HAP-1 (cell line): ENCODE measurements at places on chromosomes 1 and 21.

DNA sequence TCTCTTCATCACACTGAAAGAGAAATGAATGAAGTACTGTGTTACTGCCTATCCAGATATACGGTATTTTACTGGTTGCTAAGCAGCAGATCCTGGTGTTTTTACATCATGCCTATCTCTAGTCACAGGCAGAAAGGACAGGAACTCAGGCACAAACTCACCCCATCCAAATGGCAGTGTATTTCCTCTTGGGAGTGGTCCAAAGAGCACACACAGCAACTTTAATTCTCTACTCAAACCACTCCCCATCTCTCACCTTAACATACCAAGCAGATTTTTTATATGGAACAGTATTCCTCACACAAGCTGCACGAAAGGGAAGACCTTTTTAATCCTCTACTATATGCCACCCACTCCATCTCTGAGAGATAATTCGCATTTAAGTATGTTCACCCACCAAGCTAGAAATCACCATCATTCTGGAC lies 27.3 kb downstream of the EIF4G3 start:
- no peak for DNase-seq

DNA sequence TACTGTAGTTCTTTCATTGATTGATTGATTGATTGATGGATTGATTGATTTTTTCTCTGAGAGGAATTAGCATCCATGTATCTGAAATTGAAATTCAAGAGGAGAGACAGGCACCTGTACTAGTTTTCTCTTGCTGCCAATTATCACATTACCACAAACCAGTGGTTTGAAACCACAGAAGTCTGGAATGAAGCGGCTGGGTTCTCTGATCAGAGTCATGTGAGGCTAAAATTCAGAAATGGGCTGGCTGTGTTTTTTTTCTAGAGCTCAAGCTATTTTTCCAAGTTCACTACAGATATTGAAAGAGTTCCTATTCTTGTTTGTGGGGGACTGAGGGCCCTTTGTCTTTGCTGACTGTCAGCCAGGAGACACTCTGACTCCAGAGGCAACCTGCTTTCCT lies 10.0 kb downstream of the NBPF3 start:
- no peak for DNase-seq

GRCh38 chr1:198829944-198830343 lies 191.1 kb downstream of the PTPRC start:
- no peak for DNase-seq

- no peak for DNase-seq
Measured at GRCh38 chr21:16873176-16873575, 639.7 kb upstream of the CXADR start.

DNA sequence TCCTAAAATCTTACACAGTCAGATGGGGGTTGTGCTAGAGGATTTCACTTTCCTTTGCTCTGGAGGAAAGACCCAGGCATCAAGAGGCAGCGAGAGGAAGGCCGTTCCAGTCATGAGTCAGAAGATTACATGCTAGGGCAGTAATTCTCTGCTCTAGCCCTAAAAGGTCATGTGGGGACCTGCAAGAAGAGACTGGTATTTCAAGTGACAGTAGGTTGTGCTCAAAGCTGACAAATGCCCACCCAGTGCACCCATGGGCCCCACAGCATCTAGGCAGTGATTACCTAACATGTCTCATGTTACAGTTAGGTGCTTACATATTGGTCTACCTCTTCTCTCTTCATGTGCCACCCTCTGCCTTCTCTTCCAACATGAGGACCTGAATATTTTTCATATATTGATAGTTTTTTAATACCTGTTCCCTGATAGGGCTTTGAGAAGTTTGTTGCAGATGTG lies 99.7 kb upstream of the BEND5 start:
- no peak for DNase-seq

GRCh38 chr1:113146242-113147072 lies 73.5 kb downstream of the LRIG2 start:
- DNase-seq: no peak

DNA sequence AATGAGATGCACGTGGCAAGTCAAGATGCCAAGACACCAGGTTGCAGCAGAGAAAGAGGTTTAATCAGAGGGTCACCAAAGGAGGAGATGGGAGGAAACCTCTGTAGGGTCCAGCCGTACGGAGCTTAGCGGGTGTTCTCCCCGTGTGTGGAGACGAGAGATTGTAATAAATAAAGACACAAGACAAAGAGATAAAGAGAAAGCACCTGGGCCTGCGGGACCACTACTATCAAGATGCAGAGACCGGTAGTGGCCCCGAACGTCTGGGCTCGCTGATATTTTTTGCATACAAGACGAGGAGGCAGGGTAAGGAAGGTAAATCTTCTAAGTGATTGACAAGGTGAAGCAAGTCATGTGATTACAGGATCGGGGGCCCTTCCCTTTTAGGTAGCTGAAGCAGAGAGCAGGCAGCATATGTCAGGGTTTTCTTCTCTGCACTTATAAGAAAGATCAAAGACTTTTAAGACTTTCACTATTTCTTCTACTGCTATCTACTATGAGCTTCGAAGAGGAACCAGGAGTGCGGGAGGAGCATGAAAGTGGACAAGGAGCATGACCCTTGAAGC lies 41.2 kb upstream of the TDRD10 start:
- DNase-seq: no peak

DNA sequence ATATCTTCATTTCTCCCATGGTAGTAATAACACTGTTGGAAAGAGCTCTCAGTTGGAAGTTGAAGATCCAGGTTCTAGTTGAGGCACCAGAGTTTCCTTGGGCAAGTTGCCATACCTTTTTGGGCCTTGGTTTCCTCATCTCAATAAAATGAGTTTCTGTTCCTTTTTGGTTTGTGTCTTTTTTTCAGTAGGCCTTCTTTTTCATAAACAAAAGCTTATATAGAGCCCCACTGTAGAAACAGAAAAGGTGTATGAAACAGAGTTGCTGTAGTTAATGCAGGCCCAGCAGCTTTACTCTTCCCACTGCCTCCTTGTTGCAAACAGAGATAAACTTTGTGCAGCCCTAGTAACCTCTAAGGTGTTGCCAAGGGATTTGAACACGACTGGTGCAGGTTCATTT lies 41.7 kb downstream of the WNT4 start:
- DNase-seq: no peak

GRCh38 chr1:172135076-172135672 lies 285.3 kb upstream of the C1orf105 start:
- DNase-seq: peak; percentile 34

GRCh38 chr1:186984959-186985358 lies 156.2 kb downstream of the PLA2G4A start:
- DNase-seq: no peak

- DNase-seq: peak; percentile 24
Measured at GRCh38 chr1:31669786-31670592, 25.3 kb upstream of the PEF1 start.
